Ascending aorta (tissue), 2 donors: ENCODE measurements at places on chromosomes 2 and 18.

GRCh38 chr2:208265371-208265800, 669 bp upstream of the PIKFYVE start:
- no peak for DNase-seq

DNA sequence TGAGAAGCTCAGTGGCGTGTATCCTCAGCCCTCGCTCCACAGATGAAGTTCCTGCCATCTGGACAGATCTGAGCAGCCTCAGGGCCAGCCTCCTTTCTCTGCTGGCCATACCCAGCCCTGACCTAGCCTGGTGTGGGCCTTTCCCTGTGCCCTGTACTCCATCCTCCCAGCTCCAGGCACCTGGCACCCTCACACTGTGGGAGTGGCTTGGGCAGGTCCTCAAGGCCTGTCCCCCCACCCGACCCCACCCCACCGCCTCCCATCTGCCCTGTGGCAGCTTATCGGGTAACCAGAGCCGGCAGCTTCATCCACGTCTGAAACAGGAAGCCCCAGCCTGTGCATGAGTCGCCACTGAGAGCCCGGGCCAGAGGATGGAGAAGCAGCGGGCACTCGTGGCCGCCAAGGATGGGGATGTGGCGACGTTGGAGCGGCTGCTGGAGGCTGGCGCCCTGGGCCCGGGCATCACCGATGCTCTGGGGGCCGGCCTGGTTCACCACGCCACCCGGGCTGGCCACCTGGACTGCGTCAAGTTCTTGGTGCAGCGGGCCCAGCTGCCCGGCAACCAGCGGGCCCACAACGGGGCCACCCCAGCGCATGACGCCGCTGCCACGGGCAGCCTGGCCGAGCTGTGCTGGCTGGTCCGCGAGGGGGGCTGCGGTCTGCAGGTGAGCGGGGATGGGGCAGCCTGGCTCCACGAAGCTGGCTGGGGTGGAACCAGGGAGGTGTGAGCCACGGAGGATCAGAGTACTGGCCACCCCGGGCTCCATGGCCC, at the start of gene ESPNL:
Gene ESPNL, plus strand, starts transcription at position 292 of the 772 bp plus-strand sequence. Its CDS starts 80 bp downstream, at position 372.
- peak; percentile 55 for DNase-seq

DNA sequence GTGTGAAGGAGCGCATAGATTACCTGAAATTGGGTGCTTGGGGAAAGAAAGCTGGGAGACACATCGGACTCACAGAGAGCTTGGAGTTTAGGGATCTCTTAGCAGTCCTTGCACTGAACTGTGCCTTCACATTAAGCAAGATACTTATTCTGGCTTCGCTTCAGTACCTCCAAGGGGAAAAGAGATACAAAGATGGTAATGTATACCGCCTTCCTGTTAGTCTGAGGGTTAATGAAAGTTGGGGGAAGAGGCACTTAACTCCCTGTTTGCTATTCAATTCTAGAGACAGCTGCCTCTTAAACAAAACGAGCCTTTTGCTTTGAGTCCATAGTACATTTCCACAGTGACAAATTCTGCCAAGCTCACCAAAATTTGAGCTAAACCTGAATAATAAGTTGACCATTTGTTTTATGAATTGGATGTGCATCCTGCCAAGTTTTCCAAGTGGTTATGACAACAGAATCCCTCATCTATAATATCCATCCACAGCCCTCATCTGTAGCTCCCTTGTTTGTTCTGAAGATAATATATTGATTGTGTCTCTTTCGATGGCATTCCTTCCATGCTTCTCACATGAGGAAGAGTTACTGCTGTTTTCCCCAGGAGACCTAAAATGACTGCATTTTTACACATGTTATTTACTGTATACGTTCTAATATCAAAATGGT, 287.1 kb upstream of the ATP5MC3 start:
- no peak for DNase-seq

- DNase-seq, result no peak
These were observed 1398.0 kb upstream of the NXPH2 start for GRCh38 chr2:140178234-140178633.
